ENCODE measurements at places on chromosomes 6 and 20.

DNA sequence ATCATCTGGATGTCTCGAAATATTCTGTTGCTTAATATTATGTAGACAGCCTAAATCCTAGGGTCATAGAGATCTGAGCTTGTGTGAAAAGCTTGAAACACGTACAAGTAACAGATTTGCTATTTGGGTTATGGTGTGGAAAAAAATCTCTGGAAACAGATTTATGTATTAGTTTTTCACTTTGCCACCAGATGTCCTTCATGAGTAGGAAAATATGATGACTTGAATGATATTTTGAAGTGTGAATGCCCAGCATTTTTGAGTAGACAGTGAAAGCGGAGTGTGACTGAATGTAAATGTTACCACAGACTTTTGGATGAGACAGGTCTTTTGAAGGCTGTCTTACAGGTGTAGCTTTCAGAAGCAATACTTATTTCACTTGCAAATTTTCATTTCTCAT is 4.2 kb upstream of the BMP6 start:
- DNase-seq, result no peak

- DNase-seq, result no peak
Measured at GRCh38 chr20:47251154-47252020, 105.1 kb downstream of the ZMYND8 start.

DNA sequence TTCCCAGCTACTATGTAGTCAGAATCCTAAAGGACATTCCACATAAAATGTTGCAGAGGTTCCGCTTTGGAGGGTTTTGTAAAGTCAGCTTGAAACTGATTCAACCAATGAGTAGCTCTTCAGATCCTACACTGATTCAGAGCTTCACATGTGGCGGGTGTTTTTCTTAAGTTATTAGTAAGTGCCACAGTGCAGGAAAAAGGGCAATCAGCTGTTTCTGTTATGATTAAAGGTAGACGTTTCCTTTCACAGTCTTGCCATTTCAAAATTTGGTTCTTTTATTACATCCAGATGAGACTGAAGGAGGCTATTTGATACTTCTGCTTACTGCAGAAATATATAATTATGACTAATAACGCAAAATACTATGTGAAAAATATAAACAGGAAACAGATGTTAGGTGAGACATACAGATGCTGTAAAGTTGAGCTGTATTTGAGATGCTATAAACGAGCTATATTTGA is 443.9 kb downstream of the CDKAL1 start:
- DNase-seq, result no peak

DNA sequence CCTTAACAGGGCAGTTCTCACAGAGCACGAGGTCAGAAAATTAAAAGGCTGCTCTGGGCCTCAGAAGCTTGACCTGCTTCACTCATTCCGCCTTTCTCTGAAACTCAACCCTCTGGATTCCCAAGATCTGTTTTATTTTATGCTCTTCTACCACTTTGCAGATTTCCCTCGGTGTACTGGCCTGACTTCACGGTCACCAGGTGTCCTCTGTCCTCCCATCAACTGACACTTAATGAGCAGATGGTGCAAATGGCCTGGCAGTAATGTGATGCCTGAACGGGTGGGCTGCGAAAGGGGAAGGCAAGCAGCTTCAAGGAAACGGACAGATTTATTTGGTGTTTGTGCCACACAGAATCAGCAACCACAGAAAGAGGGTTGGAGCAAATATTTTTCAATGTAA is 169.7 kb upstream of the TFAP2D start:
- DNase-seq, result no peak

- no peak for DNase-seq
Measured at GRCh38 chr6:139912735-139913400, 538.4 kb upstream of the CITED2 start.

- DNase-seq, result no peak
Measured at GRCh38 chr20:46221256-46221833, 87.0 kb downstream of the CDH22 start.

DNA sequence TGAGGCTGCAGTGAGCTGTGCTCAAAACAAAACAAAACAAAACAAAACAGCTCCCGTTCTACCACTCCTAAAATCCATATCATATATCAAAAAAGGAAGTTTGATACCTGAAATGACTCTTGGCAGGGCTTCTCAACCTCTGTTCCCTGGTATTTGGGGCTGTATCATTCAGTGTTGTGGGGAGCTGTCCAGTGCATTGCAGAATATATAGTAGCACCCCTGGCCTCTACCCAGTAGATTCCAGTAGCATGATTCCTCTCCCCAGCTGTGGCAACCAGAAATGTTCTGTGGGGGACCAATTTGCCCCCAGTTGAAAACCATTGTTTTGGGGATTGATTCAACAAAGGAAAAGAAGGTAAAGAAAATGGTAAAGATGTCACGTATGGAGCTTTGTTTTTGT is 238.9 kb downstream of the PRL start:
- DNase-seq, result no peak

- no peak for DNase-seq
Measured at GRCh38 chr6:46437671-46438221, 53.5 kb downstream of the RCAN2 start.

DNA sequence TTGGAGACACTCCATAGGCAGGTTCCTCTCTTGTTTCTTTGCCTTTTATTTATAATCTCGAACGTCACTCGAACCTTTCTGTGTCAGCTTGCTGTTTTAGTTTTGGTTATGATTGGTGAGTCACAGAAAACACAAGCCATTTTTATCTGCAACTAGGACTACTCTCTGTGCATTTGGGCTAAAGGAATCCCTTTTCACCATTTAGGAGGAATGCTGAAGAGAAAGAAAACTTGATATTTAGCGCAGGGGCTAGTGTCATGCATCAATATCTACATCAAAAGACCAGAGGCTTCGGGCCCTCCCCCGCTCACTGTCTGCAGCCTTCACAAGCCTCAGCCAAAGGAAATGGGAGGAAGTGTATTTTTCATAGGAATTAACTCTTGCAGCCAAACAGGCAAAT is 507.8 kb upstream of the CITED2 start:
- no peak for DNase-seq

GRCh38 chr6:55617272-55617671 is 38.3 kb upstream of the HMGCLL1 start:
- DNase-seq, result peak; percentile 50

GRCh38 chr6:71053475-71053874 is 96.6 kb upstream of the B3GAT2 start:
- no peak for DNase-seq

GRCh38 chr20:400128-400453 is 8.0 kb upstream of the RBCK1 start:
- no peak for DNase-seq

- no peak for DNase-seq
Measured at GRCh38 chr6:153301602-153302001, 170.5 kb upstream of the RGS17 start.

- DNase-seq, result no peak
Measured at GRCh38 chr6:33672808-33673207, 38.7 kb downstream of the UQCC2 start.

DNA sequence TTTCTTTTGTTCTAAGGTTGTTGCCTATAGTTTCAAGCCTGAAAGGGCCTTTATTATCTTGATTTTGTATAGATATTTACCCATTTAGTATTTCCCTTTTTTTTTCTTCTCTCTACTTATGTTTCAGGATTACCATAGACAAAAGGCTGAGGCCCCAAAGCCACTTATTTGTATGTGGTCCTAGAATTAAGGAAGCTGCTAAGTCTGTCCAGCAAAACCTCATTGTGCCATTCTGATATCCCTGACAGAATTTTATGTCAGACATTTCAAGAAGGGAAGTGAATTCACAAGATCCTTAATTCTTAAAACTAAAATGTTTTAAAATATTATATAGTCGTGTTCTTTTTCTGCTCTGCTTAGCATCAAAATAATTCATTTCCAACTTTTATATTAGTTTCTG is 6.9 kb downstream of the HAO1 start:
- DNase-seq, result no peak
